ENCODE measurements at places on chromosomes 12 and 14.

DNA sequence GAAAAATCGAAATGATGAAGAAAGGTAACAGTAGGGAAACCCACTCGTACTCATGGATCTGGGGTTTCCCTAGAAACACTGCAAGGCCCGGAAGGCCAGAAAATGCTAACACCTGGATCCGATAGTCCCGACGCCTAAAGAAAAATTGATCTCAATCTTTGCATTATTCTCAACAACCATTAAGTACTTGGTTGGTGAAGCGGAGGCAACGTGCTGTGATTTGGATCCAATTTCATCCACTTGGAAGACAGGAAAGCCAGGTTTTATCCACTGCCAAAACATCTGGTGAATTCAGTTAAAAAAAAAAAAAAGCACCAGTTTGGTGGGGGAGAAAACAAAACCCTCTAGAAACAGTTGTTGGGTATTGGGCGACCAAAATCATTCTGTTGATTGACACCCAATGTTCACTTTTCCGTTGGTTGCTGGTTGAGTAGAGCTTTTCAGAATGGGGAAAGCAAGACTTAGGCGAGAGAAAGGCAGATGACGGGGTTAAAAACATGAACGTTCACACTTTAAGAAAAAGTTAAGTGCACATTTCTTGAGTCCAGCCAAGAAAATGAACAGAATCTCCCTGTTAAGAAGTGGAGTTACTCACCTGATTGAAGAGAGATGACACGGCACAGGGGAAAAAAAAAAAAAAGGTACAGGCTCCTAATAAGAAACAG is 41.9 kb upstream of the MED13L start:
- DNase-seq = no peak

GRCh38 chr12:93413064-93413463 is 28.7 kb downstream of the UBE2N start:
- no peak for DNase-seq

DNA sequence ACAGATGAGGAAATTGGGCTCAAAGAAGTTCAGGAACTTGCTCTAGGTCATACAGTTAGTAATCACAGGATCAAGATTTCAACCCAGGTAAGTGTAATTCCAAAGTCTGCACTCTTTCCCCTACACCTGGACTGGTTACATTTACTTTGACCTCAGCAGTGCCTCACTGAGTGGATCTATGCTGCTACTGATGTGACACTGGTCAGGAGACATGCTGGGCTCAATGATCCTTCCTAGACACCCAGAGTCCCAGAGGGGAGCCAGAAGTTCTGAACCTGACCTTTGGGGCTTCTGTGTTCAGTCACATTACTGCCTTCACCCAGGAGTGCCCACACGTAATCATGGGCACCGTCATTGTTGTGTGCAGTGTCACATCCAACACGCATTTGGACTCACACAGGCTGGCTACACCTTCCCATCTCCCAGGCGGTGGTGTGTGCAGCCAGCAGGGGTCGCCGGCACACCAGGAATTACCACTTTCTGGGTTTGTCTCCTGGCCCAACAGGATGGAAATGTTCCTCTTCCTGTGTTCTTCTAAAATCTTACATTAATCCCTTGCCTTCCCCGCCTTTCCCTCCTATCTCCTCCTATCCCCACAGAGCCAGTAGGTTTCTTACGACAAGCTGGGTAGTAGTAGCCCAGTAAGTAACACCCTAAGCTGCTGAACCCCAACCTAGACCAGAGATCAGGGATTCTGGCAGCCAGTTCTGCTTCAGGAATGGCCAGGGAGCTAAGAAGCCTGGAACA is 25.6 kb downstream of the CALCOCO1 start:
- peak; percentile 59 for DNase-seq

DNA sequence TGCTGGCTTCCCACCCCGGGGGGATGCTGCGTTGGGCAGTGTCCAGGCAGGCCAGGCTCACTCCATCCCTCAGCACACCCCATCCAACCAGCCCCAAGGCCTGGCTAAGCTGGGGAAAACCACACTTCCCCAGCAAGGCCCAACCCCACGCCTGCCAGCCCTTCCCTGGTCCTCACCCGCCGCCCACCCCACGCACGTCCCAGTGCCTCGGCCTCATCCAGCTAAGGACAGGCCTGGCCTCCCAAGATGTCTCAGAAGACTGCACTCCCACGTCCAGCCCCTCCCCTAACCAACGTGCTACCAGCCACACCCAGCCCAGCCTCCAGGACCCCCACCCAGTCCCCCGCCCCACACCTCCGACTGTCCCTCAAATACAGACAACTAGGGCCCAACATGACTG is 9.8 kb downstream of the JAG2 start:
- no peak for DNase-seq

DNA sequence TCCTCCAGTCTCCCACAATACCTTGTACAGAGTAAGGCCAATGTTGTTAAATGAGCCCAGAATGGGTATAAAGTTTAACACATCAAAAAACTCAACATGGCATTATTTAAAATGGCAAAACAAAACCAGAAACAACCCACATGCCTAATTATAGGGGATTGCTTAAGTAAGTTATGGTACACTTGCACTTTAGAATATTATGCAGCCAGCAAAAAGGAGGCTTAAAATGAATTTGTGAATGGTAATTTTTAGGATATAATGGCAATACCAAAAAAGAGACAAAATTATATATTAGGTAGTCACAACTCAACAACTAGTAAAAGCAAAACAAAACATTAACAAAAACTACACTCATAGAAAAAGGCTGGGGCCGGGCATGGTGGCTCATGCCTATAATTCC is 39.7 kb downstream of the SYNE3 start:
- no peak for DNase-seq

DNA sequence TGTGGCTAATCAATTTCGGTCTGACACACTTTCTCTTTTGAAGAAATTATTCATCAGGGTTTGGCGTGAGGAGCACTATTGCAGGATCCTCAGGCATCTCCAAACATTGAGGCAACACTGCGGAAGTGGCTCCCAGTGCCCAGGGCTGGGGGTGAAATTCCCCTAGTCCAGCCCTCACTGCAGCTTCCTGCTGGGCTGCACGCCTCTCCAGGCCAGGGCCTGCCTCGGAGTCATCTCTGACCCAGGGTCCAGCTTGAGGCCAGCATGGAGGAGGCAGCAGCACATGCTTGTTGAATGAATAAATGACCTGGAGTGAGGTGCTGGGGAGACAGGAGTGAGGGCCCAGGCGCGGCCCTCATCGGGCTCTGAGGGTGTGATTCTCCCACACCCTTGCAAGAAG is 36.0 kb upstream of the TDRD9 start:
- DNase-seq = no peak

DNA sequence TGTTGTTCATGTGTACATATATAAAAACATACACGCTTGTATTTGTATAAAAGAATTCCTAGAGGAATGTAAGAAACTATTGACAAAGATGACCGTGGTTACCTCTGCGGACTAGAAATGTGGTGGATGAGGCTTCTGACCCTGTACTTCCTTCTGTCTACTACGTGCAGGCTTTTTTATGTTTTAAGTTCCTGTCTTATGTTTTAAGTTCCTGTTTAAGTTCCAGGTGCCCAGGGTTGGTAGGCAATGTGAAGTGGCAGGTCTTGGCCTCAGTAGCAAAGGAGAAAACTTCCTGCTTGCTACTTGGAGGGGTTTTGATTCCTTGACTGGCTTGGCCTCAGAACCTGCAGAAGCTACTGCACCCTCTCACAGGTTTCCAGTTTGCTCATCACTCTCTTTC is 11.6 kb downstream of the POMT2 start:
- no peak for DNase-seq

DNA sequence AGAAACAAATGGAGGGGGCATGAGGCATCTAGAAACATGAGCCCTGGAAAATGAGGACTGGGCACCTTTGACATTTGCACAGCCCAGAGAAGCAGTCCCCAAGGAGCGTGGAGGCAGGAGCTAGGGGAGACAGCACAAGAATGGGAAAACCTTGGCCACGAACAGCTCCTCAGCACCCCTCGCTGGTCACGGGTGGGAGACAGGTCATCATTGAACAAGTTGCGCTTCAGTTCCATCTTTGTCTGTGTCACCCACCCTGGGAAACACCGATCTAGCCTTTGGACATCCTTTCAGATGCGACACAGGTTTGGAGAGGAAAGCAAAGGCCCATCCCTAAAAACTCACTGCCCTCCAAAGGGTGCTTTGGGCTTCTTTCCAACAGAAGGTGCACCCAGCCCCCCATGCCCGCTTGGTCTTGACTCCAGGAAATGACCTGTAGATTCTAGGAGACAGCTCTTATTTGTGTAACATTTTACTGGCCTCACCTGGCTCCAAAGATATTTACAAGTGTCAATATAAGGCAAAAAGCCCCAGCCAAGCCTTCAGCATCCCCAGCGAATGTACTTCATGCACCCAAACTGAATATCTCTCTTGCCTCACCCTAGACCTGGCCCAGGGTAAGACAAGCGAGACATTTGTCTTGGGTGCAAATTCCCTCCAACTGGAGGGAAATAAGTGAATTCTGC is 28.8 kb upstream of the CLMN start:
- no peak for DNase-seq

DNA sequence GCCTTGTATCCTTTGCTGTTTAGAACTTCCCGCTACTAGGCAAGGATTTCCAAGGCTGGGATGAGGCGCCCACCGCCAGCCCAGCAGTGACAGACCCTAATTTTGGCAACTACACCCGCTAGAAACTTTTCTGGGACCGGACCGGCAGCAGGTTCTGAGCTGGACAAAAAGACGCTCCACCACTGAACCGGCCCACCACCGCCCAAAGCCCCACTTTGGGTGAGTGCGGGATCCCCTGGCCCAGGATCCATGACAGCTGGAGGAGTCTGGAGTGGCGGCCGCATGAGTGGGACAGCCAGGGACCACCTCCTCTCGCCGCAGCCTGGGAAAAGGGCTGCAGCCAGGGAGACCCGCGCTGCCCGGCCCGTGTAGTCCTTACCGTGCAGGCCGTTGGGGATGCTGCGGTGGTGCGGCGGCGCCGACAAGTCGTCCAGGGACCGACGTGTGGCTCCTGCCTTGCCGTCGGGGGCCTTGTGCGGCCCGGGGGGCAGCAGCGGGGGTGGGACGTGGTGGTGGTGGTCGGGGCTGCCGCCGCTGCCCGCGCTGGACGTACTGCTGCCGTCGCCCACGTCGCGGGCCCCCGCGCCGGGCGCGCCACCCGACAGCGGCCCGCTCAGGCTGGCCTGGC is 1.1 kb downstream of the CCDC85C start:
- no peak for DNase-seq

DNA sequence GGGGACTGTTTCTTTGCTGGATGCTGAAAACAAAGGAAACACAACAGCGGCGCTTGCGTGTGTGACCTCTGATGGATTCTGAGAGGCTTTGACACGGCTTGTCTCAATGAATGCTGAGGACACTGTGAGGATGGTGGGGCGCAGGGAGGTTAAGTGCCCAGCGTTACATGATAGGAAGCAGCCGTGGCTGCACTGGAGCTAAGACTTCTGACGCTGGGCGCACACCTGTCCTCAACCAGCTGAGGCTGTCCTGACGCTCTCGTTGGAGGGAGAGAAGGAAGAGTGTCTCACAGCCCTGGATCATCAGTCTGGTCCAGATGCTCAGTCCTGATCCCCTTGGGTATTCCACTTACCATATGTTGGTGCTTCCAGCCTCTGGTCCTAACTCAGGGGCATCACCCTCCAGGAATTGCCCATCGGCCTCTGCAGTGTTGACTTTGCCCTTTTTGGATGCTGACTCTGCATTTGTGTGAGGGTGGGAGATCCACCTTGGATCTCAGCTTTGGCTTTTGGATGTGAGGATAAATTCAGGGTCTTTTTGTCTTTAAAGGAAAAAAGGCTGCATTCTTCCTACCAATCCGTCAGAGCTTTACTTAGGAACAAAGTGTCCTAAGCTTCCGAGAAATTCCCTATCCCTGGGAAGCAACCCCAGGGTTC is 125.2 kb downstream of the ZNF664 start:
- DNase-seq = no peak

- no peak for DNase-seq
Measured at GRCh38 chr12:58408516-58408915, 467.1 kb downstream of the ATP23 start.

DNA sequence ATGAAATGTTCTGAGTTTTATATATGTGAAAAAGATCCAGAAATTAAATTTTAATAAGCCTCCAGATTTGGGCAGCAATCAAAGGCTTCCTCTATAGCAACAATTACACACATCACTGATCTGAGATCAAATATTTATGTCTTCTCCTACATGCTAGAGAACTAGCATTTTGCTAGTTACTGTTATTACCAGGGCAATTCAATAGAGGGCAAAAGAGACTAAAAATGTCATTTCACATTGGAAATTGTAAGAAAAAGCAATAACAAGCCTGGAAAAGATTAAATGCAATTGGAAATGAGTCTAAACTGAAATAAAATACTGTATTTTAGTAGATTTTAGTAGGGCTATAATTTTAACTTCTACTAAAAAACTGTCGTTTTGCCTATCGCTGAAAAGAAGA is 32.6 kb upstream of the ANO6 start:
- DNase-seq = no peak

DNA sequence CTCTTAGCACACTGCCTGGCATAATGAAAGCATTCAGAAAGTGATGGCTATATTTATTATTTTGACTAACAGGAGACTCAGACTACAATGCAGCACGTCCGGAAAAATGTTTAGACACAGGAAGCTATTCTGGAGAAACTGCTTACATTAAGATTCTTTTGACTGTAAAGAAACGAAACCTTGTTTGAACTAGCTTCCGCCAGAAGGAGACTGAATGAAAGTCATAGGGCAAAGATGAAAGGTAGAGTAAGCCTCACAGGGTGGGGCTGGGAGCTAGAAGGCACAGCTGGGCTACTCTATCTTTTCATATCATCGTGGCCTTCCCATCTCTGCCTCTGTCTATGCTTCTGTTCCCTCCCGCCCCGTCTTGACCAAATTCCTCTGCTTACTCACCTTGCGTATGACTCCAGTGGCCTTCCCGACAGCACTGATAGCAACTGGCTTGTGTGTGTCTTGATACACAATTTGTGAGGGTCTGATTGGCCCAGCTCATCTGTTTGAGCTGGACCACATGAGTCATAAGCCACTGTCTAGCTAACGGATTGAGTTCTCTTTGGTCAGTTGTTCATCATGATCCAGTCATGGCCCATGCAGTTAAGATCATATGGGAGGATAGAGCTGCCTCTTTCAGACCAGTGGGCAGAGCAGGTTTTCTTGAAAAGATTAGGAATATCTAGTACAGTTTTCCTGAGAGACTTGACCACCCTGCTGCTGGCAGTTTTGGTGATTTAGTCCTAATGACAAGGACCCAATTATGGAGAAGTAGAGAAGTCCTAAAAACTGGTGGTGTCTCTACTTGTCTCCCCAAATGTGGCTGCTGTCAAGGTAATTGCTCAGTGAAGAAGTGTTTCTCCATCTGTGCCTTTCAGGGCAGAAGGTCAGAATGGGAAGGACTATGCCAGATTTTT is 151.5 kb upstream of the SLC38A2 start:
- no peak for DNase-seq

- DNase-seq = no peak
Measured at GRCh38 chr12:110379631-110380030, 23.9 kb downstream of the ANAPC7 start.

- DNase-seq = no peak
Measured at GRCh38 chr12:108400481-108400880, 61.4 kb upstream of the CMKLR1 start.

All from stimulated activated CD4-positive, alpha-beta T cell treated with anti-CD3 and anti-CD28 coated beads, Interleukin-1b, Interleukin-23, amount 100 ng/mL, for 1 hour (primary cell).